Activated CD4-positive, CD25-positive, alpha-beta regulatory T cell treated with anti-CD3 and anti-CD28 coated beads, Interleukin-2, amount 50 U/mL, for 24 hours (primary cell): ENCODE measurements at places on chromosomes 12 and 14.

DNA sequence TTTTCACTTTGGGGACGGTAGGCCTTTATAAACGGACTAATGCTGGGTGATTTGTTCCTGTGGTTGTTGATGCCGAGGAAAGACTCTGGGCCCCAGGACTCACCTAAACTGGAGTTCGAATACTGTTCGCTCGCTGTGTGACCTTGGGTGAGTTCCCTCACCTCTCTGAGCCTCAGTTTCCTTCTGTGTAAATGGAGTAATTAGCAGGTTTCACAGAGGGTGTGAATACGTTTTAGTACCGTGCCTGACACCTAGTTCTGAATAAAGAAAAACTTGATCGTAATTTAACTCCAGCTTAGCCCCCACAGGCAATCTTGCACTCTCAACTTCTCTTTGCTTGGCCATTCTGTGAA is 505 bp downstream of the UBE3B start:
- ATAC-seq = no peak

DNA sequence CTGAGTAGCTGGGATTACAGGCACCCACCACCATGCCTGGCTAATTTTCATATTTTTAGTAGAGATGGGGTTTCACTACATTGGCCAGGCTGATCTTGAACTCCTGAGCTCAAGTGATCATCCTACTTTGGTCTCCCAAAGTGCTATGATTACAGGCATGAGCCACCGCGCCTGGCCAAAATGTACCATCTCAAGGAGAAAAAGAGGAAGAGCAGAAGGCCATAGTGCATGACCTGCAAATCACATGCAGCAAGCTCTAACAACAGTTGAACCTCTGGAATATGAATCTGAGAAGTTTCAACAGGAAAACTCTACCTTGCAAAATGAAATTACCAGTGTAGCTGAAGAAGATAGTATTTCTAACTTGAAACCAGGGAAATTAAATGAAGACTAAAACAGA is 17.1 kb upstream of the SERPINA1 start:
- ATAC-seq = no peak

DNA sequence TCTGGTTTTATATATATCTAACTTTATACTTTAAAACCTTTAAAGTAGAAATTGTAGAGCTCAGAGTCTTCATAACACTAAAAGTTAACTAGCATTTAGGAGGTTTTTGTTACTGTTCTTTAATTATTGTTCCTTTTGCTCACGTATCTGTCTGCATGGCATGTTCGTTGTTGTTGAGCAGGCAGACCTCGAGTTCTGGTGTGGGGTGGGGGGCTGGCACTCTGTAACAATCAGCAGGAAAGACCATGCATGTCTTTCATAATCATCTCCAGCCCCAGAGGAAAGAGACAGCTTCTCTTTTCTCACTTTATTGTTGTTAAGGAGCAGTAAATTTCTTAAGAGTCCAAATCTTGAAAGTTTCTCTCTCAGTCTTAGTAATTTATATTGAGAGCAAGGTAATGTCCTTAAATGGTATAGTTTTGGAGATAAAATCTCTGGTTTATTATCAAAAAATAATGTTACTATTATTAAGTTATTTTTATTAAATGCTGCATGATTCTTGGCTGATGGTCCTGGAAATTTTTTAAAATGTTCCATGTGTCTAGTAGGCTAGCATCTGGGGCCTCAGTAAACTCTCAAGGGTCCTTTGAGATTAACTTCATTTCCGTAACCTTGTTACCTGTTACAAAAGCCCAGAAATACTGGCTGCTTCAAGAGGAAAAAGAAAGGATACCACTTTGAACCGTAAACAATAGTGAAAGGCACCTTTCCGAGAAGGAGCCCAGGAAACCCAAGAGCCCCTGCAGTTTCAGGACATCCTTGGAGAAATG is 30.3 kb downstream of the CKB start:
- ATAC-seq = no peak

- no peak for ATAC-seq
Observed at GRCh38 chr12:86234316-86234855, 21.8 kb downstream of the MGAT4C start.

- no peak for ATAC-seq
Observed at GRCh38 chr14:67941456-67942018, 122.0 kb downstream of the RAD51B start.

DNA sequence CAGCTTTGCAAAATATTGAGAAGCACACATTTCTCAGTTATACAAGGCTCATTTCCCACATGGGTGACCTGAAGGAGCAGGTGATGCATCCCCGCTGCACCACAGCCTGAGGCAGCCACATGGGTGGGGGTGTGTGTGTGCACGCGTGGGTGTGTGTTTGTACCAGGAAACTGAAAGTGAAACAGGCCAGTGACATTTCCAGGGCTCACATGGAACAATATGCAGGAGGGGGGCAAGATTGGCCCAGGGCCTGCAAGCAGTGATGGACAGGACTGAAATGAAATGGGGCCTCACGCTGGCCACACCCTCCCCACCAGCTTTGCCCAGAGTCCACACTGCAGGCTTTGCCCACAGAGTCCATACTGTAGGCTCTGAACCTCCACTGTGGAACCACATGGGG is 154.2 kb upstream of the PARP11 start:
- ATAC-seq = peak; percentile 44

GRCh38 chr12:27333403-27334009 is 870 bp downstream of the BMAL2 start:
- peak; percentile 46 for ATAC-seq

DNA sequence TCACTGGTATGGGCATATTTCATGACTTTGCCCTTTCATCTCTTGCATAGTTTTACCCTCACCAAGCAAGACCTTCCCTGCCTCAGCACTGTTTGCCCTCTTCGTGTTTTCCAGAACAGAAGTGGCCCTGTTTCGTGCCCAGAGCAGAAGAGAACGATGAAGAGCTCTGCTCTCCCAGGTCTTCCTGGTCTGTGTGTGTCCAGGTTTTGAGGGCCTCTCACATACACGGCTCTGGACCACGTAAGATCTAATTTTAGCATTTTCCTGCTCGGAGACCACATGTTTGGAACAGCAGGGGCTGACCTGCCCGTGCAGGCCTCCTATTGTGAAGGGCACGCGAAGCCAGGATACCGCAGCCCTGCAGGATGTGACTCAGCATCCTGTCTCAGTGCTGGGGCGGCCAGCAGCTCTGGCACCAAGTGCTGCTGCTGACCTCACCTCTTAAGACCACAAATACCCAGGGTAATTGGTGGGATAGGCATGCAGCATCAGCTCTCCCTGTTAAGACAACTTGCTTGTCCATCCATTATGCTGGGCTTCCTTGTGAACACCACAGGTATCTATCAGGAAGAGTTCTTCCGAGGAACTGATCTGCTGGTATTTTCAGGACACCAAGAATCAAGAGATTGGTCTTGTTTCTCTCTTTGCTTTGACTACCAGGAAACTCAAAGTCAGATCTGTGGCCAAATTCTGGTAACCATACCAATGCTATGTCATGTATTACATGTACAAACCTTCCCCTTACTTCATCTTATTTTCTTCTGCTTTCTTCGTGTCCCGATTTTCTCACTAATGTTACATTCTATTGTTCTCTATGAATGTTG is 19.0 kb downstream of the SSH1 start:
- peak; percentile 99 for ATAC-seq

- no peak for ATAC-seq
Observed at GRCh38 chr12:25692115-25693035, 139.3 kb upstream of the LMNTD1 start.

GRCh38 chr12:67598598-67598997 is 49.9 kb upstream of the DYRK2 start:
- ATAC-seq = no peak

- no peak for ATAC-seq
Observed at GRCh38 chr12:93163260-93164036, 214.3 kb upstream of the NUDT4 start.

- no peak for ATAC-seq
Observed at GRCh38 chr12:113040722-113041171, 15.8 kb upstream of the DTX1 start.

DNA sequence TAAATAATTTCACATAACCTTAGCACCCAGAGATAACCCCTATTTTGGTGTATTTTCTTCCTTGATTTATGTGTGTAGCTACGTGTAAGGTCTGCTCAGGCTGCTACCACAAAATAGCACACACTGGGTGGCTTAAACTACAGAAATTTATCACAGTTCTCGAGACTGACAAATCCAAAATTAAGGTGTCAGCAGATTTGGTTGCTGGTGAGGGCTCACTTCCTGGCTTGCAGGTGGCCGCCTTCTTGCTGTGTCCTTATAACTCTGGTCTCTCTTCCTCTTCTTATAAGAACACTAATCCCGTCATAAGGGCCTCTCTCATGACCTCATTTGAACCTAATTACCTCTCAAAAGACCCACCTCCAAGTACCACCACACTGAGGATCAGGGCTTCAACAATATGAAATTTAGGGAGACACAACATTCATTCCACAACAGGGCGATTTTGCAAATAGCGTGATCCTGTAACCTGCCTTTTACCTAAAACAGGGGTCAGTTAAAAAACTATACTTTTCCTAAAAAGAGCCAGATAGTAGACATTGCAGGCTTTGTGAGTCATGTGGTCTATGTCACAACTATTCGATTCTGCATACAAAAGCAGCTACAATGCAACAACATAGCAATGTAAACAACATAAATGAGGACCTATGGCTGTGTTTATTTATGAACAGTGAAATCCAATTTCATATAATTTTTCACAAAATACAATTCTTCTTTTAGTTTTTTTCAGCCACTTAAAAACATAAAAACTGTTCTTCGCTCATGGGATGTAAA is 371.7 kb downstream of the DPF3 start:
- ATAC-seq = no peak

GRCh38 chr14:85334316-85334715 is 195.6 kb upstream of the FLRT2 start:
- no peak for ATAC-seq

GRCh38 chr14:90060312-90060964 is 1.4 kb upstream of the KCNK13 start:
- ATAC-seq = peak; percentile 80

DNA sequence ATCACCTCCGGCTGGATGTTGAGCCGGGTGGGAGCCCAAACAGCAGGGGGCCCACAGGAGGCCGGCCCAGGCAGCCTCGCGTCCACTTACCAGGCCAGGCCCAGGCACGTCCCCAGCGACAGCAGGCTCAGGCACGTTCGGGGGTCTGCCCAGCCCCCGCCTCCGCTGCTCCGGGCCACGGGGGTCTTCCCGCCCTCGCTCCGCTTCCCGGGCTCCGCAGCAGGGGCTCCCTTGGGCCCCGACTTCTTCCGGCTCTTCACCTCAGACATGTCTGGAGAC is 216 bp downstream of the IKBIP start:
- ATAC-seq = peak; percentile 10

DNA sequence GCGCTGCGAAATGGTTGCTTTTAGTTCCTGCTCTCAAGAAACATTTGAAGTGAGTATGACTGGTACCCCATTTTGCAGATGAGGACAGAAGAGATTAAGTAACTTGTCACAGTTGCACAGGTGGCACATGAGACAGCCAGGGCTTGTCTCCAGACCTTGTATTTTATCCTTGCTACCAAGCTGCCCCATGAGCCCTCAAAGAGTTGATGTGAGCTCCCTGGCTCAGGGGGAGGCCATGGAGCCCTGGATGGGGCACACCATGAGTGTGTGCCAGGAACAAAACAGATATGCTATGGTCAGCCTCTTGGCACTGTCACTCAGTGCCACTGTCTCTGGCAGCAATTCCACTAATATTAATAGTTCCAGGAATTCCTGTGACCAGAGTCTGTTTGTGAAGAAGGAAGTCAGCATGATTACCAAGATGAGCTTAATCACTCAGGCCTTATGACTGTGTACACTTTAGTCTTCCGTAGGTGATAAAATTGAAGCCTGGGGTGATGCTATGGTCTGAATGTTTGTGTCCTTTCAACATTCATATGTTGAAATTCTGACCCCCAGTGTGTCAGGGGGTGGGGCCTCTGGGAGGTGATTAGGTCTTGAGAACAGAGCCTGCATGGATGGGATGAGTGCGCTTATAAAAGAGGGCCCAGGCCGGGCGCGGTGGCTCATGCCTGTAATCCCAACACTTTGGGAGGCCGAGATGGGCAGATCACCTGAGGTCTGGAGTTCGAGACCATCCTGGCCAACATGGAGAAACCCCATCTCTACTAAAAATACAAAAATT is 806.8 kb downstream of the AACS start:
- ATAC-seq = no peak

DNA sequence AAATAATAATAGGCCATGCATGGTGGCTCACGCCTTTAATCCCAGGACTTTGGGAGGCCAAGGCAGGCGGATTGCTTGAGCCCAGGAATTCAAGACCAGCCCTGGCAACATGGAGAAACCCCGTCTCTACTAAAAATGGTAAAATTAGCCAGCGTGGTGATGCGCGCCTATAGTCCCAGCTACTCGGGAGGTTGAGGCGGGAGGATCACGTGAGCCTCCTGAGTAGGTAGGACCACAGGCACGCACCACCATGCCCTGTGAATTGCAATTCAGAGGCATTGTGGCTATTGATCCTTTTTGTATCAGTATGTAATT is 2.3 kb downstream of the ARHGDIB start:
- no peak for ATAC-seq

DNA sequence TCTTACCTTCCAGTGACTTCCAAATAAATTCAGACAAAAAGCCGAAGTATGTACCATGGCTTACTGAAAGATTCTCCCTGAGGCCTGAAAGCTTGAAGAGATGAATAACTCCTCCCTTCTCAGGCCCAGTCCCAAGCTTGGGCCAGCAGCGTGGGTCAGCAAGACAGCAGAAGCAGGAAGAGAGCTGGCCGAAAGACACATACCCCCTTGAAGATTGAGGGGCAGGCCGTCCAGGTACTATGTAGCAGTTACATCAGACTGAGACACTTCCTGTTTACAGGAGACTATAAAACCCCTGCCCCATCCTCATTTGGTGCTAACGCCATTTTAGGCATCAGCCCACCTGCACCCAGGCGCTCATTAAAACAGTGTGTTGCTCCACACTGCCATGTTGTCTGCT is 15.0 kb downstream of the NDUFA12 start:
- ATAC-seq = no peak

DNA sequence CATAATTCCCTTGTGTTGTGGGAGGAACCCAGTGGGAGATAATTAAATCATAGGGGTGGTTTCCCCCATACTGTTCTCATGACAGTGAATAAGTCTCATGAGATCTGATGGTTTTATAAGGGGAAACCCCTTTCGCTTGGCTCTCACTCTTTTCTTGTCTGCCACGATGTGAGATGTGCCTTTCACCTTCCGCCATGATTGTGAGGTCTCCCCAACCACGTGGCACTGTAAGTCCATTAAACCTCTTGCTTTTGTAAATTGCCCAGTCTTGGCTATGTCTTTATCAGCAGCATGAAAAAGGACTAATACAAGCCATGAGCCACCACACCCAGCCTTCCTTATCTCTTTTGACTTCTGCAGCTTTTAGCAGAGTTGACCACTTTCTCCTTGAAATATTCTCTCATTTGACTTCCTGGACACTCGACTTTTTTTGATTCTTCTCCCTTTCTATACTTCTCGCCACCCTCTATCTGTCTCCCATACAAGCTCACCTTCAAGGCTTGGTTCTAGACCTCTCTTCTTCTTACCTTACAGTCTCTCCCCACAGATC is 2.3 kb downstream of the MTERF2 start:
- ATAC-seq = no peak

DNA sequence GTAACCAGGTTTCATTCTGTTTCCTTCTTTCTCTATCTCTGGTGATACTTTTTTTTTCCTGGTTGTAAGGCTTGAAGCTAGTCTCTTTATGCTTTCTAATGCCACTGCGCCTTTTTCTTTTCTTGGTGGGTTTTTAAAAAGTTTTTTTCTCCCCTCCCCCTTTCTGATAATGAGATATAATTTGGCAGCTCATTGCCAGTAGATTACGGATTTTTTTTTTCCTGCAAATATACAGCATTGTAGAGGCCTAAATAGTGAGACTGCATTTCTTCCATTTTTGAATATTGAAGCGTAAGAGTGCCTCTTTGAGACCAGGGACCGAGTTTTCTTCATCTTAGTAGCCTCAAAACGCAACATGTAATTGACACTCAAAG is 1.1 kb downstream of the PAPOLA start:
- ATAC-seq = no peak
